Stimulated activated CD4-positive, alpha-beta T cell treated with anti-CD3 and anti-CD28 coated beads, Interleukin-15, amount 100 ng/mL, for 1 hour (primary cell): ENCODE measurements at places on chromosomes 11 and 22.

- no peak for DNase-seq
Observed at GRCh38 chr11:116986521-116987105, 111.6 kb downstream of the SIK3 start.

GRCh38 chr11:130677486-130678153 is 229.2 kb downstream of the ADAMTS15 start:
- no peak for DNase-seq

- DNase-seq: no peak
Observed at GRCh38 chr11:32425761-32426160, 9.6 kb downstream of the WT1 start.

GRCh38 chr11:57776031-57776521 is 14.5 kb downstream of the CTNND1 start:
- no peak for DNase-seq

- no peak for DNase-seq
Observed at GRCh38 chr22:42969348-42969975, 45.5 kb downstream of the PACSIN2 start.

GRCh38 chr11:80593648-80594374 is 1153.0 kb upstream of the TENM4 start:
- DNase-seq: no peak

- DNase-seq: no peak
Observed at GRCh38 chr11:42544726-42545125, 767.1 kb upstream of the API5 start.

DNA sequence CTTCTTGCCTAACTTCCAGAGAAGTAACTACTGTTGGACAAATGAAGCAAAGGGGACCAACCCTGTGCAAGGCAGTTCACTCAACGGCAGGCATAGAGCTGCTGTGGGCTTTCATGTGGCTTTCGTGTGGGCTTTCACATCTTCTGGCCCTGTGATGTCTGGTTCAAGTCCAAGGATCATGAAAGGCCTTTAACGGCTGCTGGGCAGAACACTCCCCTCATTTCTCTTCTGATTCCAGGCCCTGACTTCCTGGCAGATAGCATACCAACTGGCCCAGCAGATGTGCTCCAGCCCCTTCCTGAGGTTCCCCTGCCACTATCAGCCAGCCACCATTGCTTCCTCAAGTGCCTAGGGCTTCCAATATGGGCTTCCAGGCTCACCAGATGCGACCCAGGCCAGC is 28.7 kb upstream of the CTR9 start:
- no peak for DNase-seq

GRCh38 chr22:50633086-50633485 is 5.1 kb upstream of the ARSA start:
- DNase-seq: no peak

GRCh38 chr11:97502201-97502600 is 1112.4 kb downstream of the JRKL start:
- DNase-seq: no peak

- no peak for DNase-seq
Observed at GRCh38 chr11:87306262-87306851, 268.6 kb downstream of the TMEM135 start.

GRCh38 chr11:125167292-125167953 is 2.9 kb downstream of the PKNOX2 start:
- DNase-seq: no peak

DNA sequence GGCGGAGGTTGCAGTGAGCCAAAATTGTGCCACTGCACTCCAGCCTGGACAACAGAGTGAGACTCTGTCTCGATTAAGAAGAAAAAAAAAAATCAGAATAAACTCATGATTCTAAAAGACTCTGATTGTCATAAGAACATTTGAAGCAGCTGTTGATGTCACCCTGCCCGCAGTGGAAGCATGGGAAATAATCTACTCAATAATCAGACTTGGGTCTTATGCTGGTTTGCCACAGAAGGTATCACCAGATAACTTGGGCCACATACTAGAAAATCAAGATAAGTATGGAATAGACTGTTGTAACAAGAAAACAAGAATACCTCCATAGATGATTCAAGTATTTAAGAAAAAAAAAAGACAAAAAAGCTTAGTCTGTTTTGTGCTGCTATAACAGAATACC is 8.2 kb downstream of the CAVIN3 start:
- DNase-seq: no peak

GRCh38 chr11:2459796-2460531 is 15.2 kb downstream of the KCNQ1 start:
- no peak for DNase-seq

DNA sequence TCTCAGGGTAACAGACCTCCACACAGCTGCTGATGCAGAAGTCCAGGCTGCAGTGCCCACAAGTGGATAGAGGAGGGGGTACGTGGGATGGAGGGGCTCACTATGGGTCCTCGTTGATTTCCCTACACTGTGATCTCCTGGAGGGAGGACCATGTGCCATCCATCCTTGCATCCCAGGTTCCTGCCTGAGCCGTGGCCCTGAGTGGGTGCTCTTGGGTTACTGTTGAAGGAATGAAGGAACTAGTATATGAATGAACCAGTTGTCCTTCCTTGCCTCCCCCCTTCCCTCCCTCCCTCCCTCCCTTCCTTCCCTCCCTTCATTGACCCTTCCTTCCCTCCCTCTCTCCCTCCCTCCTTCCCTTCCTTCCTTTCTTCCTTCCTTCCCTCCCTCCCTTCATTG is 15.4 kb downstream of the APOBEC3B start:
- DNase-seq: no peak

DNA sequence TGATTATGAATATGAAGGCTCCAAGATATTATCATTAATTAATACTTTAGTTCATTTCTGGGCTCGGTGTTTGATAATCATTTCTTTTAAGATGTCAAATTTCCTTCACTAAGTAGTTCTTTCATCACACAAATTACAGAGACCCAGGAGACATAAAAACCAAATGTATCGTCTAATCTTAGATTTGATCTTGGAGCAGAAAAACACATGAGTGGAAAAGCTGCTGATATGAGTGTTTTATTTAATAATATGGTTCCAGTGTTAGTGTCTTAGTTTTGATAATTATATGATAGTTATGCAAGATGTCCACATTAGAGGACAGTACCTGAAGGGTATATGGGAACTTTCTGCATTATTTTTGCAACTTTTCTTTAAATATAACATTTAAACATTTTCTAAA is 494.5 kb upstream of the RAG2 start:
- DNase-seq: no peak

DNA sequence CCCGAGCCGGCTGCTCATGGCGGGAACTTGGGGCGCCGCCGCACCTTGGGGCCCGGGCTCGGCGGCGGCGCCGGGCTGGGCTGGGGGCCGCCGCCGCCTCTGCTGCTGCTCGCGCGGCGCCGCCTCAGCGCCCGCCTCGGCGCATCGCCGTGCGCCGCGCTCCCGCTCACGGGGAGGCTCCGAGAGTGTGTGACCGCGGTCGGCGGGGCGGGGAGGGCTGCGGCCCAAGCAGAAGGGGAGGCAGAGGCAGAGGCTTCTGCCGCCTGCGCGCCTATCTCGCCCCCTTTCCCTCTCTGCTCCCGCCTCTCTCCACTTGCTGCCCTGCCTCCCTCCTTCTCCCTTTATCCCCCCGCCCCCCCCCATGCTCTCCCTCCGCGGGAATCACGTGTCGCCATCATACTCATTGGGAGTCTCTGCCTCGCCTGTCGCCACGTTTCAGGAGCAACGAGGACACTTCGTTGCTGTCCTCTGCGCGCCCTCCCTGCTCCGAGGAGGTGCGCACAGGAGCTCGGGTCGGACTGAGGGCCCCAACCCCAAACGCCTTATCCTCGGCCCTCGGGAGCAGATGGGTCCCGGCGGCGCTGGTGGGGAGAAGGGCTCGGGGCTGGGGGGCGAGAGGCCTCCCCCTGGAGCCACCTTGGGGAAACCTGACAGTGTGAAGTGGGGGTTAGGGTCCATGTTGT is at the start of gene GUCY1A2:
GUCY1A2 (minus strand) TSS at position 258 of the 683 bp plus-strand sequence. CDS start 421 bp downstream, outside the sequence.
- DNase-seq: no peak

DNA sequence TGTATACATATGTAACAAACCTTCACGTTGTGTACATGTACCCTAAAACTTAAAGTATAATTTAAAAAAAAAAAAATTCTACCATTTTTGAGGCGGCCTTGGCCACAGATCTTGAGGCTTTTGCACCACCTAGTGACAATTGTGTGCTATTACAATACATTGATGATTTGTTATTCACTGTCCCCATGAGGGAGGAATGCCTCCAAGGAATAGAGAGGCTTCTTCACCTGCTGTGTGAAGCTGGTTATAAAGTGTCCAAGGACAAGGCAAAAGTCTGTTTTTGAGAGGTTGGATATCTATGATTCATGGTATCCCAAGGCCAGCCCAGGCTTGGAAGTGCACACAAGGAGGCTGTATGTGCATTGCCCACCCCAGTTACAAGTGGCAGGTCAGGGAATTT is 30.7 kb downstream of the SLC22A25 start:
- no peak for DNase-seq

- DNase-seq: peak; percentile 13
Observed at GRCh38 chr11:119666463-119667131, 62.4 kb downstream of the NECTIN1 start.

GRCh38 chr11:104529906-104530305 is 366.0 kb upstream of the PDGFD start:
- DNase-seq: no peak

GRCh38 chr22:44697423-44698141 is 4.4 kb upstream of the PRR5 start:
- peak; percentile 80 for DNase-seq

GRCh38 chr22:24497841-24498258 is 2.7 kb downstream of the UPB1 start:
- no peak for DNase-seq

DNA sequence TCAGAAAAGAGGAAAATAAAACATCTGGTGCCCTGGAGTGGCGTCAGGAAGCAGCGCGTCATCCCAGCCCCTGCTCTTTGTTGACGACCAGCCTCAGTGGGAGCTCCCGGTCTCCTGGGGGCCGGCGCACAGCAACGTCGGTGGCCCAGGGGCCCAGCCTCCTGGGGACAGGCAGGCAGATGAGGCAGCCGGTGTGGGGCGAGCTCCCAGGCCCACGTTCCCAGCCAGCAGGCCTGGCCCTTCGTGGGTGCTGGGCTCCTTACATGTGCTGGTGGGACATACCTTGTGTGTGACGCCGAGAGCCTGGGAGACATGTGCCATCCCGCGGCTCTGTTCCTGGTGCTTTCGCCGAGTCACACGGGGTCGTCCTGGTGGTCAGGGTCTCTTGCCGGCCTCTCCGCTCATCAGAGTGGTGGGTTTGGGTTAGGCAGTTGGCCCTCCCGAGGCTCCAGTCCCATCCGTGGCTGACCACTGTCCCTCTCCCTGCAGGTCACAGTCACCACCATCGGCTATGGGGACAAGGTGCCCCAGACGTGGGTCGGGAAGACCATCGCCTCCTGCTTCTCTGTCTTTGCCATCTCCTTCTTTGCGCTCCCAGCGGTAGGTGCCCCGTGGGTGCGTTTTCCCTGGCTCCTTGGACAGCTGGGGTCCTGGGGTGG is 116.7 kb downstream of the KCNQ1OT1 start:
- DNase-seq: no peak

DNA sequence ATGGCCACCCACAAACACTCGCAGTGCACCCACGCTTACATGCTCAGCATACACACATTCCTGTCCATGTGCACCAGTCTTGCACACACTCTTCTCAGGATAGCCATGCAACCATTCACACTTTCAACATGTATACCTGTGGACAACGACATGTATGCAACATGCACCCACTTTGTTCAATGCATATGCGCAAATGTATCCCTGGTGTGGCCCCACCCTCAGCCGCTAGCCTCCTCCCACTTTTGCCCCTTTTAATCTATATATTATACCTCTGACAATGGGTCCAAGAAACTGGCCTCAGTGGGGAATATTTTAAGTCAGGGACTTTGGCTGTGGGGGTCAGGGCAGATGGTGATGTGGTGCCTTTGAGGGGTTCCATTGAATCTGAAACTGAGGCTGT is 963 bp downstream of the INSC start:
- no peak for DNase-seq

GRCh38 chr11:124183068-124183467 is at the start of gene OR10D3:
OR10D3 (plus strand) TSS chr11:124183345; CDS start chr11:124185270, 1,925 bp downstream.
- DNase-seq: no peak

DNA sequence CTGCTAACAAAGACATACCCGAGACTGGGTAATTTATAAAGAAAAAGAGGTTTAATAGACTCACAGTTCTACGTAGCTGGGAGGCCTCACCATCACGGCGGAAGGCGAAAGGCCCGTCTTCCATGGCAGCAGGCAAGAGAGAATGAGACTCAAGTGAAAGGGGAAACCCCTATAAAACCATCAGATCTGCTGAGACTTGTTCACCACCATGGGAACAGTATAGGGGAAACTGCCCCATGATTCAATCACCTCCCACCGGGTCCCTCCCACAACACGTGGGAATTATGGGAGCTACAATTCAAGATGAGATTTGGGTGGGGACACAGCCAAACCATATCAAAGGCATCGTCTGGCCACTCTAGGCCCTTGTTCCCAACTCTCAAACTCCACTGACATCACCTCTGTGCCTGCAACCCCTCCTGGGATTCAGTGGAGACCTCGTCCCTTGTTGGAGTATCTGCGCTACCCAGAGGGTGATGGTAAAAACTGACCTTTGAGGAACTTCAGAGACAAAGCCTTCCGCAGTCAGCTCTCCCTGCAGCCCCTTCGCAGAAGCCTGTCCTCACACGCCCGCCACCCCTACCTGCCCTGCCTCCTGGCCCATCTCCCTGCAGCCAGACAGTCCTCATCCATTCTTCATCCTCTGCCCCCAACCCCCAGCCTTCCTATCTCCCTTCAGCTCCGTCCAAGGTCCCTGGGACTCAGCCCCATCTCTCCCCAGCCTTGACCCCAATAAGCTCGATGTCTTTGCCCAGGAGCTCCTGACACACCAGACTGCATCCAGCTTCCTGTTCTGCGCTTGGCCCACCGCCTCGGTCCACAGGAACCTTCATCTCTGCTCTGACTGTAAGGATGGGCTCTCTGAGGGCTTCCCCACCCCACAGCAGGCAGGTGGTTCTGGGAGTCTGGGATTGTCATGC is 15.8 kb downstream of the CCND1 start:
- DNase-seq: no peak
